Right lung (tissue), 10 donors: ENCODE measurements at places on chromosomes 6 and 20.

- DNase-seq = no peak
These were observed 315.1 kb downstream of the SMOC2 start for GRCh38 chr6:168756009-168756634.

GRCh38 chr6:133487174-133487573, 246.0 kb downstream of the EYA4 start:
- DNase-seq = no peak

DNA sequence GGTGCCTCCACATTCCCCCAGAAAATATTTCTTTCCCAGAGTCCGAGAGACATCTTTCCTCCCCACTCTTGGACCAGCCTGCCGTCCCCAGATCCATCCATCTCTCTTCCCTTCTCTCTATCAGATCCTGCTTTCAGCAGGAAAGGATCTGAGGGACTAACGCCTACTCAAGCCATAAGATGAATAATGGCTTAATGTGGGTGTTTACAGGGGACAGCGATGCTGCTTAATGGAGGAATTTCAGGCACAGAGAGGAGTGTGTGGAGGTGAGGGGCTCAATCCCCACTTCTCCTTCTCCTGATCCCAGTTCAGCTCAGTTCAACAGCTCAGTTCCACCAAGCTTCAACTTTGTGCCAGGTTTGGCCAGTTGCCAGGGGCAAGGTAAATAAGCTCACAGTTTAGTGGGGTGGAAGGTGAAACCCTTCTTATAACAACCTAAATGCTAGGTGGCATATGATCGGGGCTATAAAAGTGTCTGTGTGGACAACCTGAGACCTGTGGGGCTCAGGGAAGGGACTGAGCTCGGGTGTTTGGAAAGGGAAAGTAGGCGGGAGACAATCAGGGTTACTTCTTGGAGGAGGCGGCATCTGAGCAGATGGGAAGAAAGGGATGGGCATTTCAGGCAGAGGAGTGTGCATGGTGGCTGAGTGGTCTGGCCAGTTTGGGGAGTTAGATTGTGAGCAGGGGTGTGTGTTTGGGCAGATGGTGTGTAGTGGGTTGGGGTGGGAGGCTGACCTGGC, 55.8 kb downstream of the CDH22 start:
- no peak for DNase-seq

GRCh38 chr20:35539756-35540212, 2.1 kb upstream of the ERGIC3 start:
- DNase-seq = peak; percentile 71

GRCh38 chr6:7424967-7425807, 35.6 kb downstream of the RIOK1 start:
- no peak for DNase-seq

GRCh38 chr6:81777586-81778268, 25.2 kb upstream of the TENT5A start:
- no peak for DNase-seq

DNA sequence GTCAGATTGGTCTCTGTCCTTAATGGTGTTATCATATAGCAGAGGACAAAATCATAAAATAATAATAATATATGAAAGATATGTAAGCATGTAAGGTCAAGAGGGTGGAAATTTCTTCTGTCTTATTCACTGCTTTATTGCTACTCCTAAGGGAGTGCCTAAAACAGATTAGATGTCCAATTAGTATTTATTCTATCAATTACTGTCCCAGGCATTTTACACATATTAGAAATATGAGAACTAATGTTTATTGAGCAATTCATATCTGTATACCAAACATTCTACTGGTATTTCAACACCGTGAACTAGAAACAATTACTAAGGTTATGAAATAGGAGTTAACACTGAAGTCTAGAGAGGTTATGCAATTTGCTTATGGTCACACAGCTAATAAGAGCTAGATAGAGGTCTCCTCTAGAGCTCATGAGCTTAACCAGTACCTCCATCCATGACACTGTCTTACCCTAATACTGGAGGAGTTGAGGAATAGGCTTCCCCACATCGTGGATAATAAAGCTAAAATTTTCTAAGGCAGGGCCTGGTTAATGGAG, 302.3 kb downstream of the PLCB1 start:
- DNase-seq = no peak

DNA sequence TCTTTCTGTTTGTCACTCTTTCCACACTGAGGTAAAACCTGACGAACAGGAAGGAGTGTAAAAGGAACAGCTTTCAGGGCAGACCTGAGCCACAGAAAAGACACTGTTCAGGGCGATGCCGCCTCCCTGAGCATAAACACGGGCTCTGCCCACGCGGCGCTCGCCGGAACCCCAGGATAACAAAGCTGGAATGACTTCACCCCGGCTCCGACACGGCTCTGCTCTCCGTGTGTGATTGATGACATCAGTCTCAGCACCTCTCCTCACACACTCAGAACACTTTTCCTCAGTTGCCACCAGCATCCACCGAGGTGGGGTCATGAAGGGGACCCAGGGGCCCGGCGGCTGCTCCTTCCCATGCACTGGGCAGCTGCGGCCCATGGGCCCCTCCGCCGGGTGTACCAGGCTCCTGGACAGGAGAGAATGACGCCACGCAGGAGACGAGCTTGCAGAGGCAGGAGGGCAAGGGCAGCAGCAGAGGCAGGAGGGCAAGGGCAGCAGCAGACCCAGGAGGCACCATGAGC, 43.6 kb downstream of the DLL1 start:
- DNase-seq = no peak
